Caco-2 (cell line): ENCODE measurements at places on chromosomes 4 and X. TPM values are rescaled to one million over a fixed set of nuclear protein-coding genes. Genes with fewer than 3 reads are reported as not detected.

The FDCSP gene
- total RNA-seq = not detected in 2 replicates

The MAGEC1 gene
- not detected in 2 replicates for total RNA-seq

The BEX3 gene
- 293 and 367 TPM in 2 replicates for total RNA-seq

The XAGE2 gene
- 2.8 and 5.7 TPM in 2 replicates for total RNA-seq

The PDLIM5 gene
- total RNA-seq = 106 and 116 TPM in 2 replicates

The P2RY4 gene
- total RNA-seq = 0.18 TPM in 1 of 2 replicates, not detected in the other

The TMSB15C gene
- 3.2 and 3.6 TPM in 2 replicates for total RNA-seq

The LARP1B gene
- total RNA-seq = 23.6 and 25.0 TPM in 2 replicates

The MEPE gene
- not detected in 2 replicates for total RNA-seq

DNA sequence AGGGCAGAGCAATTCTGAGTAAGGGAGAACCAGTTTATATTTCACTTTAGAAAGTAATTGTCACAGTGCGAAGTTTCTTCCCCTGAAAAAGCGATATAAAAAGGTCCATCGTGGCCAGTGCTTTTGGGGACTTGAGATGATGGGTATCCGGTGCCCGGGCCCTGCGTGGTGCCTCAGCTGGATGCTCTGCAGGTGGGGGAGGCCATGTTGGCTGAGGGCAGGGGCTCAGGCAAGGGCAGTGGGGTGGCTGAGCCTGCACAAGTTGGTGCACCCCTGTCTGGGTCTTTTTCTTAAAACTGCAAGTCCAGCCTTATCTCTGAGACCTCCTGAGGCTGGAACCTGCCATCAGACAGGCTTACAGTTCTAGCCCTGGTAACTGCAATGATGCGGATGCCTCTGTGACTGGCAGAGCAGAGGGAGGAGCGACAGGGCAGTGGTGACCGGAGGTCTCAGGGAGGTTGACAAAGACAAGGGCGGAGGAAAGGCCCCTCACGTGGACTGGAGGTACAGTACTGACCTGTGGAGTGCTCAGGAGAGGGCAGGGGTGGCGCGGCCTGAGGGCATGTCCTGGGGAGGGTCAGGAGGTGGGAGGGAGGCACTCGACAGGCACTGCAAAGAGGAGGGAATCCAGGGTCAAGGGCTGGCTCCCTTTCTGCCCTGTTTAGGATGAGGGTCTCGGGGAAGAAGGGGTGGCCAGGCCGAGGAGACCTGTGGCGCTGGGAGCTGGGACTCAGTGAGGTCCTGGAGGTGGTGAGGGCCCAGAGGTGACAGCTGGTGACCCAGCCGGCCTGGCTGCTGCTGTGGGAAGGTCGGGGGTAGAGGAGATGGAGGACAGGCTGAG is 1.8 kb downstream of the RGS12 start:
- no peaks in the 10 kb centered on the region for H3K4me1 ChIP-seq
- no peaks in the 10 kb centered on the region for H3K36me3 ChIP-seq
- no peak overlapping the region for H3K27ac ChIP-seq
- DNase-seq = no peak
- no peak overlapping the region for H3K4me3 ChIP-seq

DNA sequence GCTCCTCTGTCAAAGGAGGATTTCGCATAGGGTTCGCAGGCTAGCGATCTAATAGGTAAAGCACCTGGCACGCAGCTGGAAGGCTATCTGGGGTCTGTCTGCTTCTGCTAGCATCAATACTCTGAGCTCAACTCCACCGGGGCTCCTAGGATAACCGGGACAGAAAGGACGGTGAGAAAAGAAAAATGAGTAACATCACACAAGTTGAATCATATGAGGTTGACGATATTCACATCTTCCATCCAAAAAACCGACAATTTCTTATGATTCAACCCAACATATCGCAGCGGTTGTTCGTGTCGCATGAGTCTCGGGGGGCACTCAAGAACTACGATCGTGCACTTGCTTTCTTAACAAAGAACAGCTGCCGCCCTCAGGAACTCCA is 1.8 kb downstream of the PROM1 start:
- no peaks in the 10 kb centered on the region; the same call in 1 of the 2 replicates for H3K36me3 ChIP-seq
- no peak overlapping the region for H3K27ac ChIP-seq
- peaks cover 11% of the 10 kb centered on the region for H3K4me1 ChIP-seq
- no peak for DNase-seq
- no peaks in the 10 kb centered on the region for H3K27me3 ChIP-seq
- peak overlapping the region; percentile 98 for H3K4me3 ChIP-seq

DNA sequence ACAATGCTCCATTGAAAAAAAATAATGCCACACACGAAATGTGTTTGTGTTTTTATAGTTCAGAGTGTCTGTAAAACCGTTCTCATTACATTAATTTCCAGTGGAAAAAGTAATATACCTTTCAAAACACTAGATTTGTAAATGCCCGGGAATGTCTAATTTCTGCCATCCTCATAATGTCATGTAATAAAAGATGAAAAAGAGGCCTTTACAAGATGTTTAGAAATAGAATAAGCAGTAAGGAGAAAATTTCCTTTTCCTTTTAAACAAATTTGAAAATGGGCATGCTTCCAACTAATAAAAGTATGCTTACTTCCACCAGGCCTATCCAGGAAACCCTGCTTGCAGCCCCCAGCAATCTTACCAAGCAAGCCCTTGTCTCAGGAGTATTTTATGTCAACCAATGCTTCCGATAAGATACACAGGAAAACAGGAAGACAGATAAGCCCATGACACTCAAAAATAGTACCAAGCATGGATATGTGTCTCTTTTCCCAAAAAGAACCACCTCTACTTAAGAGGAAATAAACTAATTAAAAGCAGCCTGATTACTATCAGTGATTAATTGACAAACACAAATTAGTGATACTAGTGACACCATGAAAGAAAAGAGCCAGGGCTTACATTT is 894.7 kb upstream of the INTU start:
- H3K27me3 ChIP-seq = no peaks in the 10 kb centered on the region
- H3K36me3 ChIP-seq = no peaks in the 10 kb centered on the region
- H3K4me1 ChIP-seq = no peaks in the 10 kb centered on the region
- no peak for DNase-seq
- no peak overlapping the region for H3K4me3 ChIP-seq
- H3K27ac ChIP-seq = no peak overlapping the region

GRCh38 chr4:100366213-100366612 is 151.6 kb downstream of the EMCN start:
- no peaks in the 10 kb centered on the region for H3K27me3 ChIP-seq
- H3K4me3 ChIP-seq = no peak overlapping the region
- H3K27ac ChIP-seq = no peak overlapping the region
- DNase-seq = no peak
- H3K36me3 ChIP-seq = no peaks in the 10 kb centered on the region

GRCh38 chrX:81120936-81121371 is 80.8 kb downstream of the HMGN5 start:
- peak overlapping the region; percentile 49 for H3K4me3 ChIP-seq
- H3K27me3 ChIP-seq = no peaks in the 10 kb centered on the region
- peak; percentile 34 for DNase-seq
- H3K27ac ChIP-seq = no peak overlapping the region
- H3K36me3 ChIP-seq = no peaks in the 10 kb centered on the region

GRCh38 chr4:5034206-5034605 is 14.9 kb upstream of the CYTL1 start:
- no peaks in the 10 kb centered on the region for H3K27me3 ChIP-seq
- no peak overlapping the region for H3K27ac ChIP-seq
- H3K36me3 ChIP-seq = no peaks in the 10 kb centered on the region
- 0 out of 2 replicates have a peak, but pooled peaks cover 9% of the 10 kb centered on the region for H3K4me1 ChIP-seq
- H3K4me3 ChIP-seq = no peak overlapping the region

DNA sequence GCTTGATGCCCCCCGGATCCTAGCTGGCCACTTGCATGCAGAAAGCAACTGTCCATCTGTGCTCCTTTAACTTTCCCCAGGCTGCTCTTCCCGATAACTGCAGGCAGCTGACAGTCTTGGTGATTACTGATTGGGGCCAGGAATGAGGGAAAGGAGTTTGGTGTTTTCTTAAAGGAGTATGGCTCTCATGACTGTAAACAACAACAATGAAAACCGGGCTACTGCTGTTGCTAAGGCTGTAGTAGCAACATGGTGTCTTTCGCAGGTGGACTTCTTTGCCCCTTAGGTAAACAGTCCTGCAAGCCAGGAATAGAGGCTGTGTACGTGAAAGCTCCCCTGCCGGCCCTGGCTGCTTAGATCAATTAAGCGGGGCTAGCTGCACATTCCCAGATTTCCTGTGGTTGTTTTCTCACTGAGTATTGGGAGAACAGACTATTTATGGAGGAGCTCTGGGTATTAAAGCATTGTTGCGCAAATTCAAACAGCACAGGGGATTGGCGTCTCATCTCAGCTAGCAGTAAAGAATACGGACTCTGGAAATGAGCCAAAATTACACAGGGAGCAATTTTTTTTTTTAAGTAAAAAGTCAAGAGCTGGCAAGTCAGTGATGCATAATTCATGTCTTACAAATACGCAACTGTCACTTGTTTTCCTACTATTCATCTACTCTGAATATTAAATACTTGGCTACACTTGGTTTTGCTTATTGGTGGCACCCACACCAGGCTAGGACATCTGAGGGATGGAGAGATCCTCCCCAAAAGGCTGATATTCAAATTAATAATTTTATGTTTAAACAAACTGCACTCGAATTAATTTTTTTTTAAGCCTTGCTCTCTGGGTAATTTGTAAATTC is 61.6 kb upstream of the NAP1L5 start:
- no peak for DNase-seq
- no peak overlapping the region for H3K27ac ChIP-seq
- H3K4me1 ChIP-seq = peaks cover 12% of the 10 kb centered on the region
- no peak overlapping the region for H3K4me3 ChIP-seq

GRCh38 chrX:86047936-86048280 is 550 bp upstream of the CHM start:
- H3K36me3 ChIP-seq = no peaks in the 10 kb centered on the region
- H3K27ac ChIP-seq = no peak overlapping the region
- no peaks in the 10 kb centered on the region for H3K4me1 ChIP-seq
- peak overlapping the region; percentile 55 for H3K4me3 ChIP-seq

DNA sequence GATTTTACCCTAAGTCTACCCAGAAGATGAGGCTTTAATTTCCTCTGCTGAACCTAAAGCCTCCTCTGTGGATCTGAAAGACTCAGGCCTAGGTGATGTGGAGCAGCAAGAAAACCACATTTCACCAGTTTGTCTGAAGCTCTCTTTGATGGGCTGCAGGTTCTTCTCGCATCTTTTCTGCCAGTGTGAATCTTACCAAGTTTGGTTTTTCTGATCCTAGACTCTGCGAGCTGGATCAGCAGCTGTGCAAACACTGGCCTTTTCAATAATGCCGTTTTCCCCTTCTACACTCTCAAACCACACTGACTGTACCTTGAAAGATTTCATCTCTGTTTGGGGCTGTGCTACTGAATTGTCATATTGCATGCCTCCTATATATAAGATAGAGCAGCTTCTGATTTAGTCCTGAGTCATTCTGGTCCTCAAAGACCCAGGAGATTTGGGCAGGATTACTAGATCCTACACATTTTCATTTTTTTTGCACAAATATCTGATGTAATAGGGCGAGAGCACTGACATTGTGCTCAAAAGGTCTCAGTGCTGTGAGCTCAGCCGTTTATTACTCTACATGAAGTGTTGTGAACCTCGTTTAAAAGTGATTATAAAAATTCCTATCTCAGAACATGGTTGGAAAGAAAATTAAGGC is 133.6 kb upstream of the FAM9C start:
- H3K36me3 ChIP-seq = no peaks in the 10 kb centered on the region
- H3K27me3 ChIP-seq = no peaks in the 10 kb centered on the region
- H3K4me3 ChIP-seq = no peak overlapping the region
- no peaks in the 10 kb centered on the region for H3K4me1 ChIP-seq
- DNase-seq = no peak
- H3K27ac ChIP-seq = no peak overlapping the region

DNA sequence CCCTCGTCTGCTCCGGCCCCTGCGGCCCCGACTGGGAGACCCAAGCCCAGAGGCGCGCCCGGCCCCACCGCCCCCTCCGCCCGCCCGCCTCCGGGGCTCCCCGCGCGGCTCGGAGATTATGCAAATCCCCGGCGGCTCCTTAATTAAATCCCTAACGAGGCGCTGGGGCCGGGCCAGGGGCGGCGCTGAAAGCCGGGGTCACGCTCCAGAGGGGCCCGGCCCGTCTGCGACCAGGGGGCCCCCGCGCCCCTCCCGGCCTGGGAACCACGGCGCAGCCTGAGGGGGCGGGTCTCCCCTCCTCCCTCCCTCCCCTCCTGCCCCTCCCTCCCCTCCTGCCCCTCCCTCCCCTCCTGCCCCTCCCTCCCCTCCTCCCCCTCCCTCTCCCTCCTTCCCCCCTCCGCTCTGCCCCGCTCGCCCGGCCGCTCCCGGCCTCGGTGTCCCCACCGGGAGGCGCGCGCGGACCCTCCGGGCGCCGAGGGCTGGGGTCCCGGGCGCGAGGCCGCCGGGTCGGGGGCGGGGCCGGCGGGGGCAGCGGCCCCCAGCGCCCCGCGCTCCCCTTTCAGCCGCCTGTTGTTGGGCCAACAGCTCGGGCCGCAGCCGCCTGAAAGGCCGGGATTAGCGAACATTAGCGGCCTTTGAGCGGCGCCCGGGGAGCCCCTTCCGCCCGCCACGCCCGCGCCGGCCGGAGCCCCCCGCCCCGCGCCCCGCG is 25.9 kb upstream of the FGFR3 start:
- peaks cover 52% of the 10 kb centered on the region for H3K4me1 ChIP-seq
- H3K27me3 ChIP-seq = no peaks in the 10 kb centered on the region
- no peak overlapping the region for H3K27ac ChIP-seq
- H3K36me3 ChIP-seq = no peaks in the 10 kb centered on the region

GRCh38 chrX:154348114-154348531 is 26.3 kb downstream of the FLNA start:
- peaks cover 2% of the 10 kb centered on the region for H3K36me3 ChIP-seq
- H3K4me1 ChIP-seq = no peaks in the 10 kb centered on the region
- no peak overlapping the region for H3K27ac ChIP-seq
- no peak for DNase-seq
- H3K4me3 ChIP-seq = no peak overlapping the region

DNA sequence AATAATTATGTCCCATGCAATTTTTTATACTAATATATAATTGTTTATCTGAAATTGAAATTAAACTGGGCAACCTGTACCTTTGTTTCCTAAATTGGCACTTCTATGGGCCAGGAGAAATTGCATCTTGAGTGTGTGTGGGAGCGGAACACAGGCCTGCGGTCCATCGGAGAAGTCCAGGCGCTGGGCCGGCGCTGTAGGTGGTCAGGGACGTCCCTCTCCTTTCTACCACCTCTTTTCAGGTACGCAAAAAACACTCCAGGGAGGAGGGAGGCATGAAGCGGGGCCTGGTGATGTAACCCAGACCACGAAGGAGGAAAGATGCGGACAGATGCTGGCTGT is 717 bp downstream of the MGAT4D start:
- DNase-seq = no peak
- no peak overlapping the region for H3K27ac ChIP-seq
- H3K27me3 ChIP-seq = peaks cover 1% of the 10 kb centered on the region
- H3K4me3 ChIP-seq = peak overlapping the region; percentile 22
- no peaks in the 10 kb centered on the region for H3K4me1 ChIP-seq

GRCh38 chr4:150318971-150319370 is 240.7 kb downstream of the DCLK2 start:
- no peaks in the 10 kb centered on the region for H3K27me3 ChIP-seq
- no peak overlapping the region for H3K27ac ChIP-seq
- no peak for DNase-seq
- H3K4me3 ChIP-seq = no peak overlapping the region
- no peaks in the 10 kb centered on the region for H3K36me3 ChIP-seq

- no peaks in the 10 kb centered on the region for H3K27me3 ChIP-seq
- no peaks in the 10 kb centered on the region for H3K36me3 ChIP-seq
- no peaks in the 10 kb centered on the region for H3K4me1 ChIP-seq
- H3K4me3 ChIP-seq = no peak overlapping the region
- H3K27ac ChIP-seq = no peak overlapping the region
- no peak for DNase-seq
Observed at GRCh38 chr4:78749972-78750727, 26.0 kb upstream of the BMP2K start.
